GM10248 (cell line): ENCODE measurements at places on chromosomes 6 and 20.

DNA sequence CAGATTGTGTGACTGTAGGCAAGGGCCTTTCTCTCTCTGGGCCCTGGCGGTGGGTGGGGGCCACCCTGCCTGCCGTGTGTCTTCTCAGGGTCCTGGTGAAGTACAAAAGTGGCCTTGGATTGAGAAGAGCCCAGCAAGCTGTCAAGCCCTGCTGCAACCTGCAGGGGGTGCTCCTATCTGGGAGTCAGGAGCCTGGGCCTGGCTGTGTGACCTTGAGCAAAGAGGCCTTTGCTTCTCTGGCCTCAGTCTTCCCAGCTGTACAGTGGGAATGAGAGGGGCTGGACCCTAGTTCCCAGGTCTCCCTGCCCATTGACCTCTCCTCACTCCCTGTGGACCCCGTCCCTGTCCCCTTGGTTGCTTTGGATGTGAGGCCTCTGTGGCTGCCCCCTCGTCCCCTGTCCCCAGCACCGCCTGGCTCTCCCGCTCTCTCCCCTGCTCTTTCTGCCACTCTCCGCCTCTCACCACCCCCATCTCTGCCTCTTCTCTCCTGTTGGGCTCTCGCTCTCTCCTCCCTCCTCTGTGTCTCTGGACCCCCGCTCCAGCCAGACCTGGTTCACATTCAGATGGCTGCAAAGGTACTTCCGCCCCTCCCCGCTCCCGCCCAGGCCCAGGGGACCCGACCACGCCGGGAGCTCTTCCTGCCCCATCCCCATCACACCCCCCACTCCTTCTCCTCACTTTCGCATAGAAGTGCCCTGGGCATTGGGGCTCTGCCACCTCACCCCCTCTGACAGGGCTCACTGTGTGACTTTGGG lies 46.7 kb downstream of the SRC start:
- DNase-seq = no peak

- no peak for DNase-seq
Observed at GRCh38 chr6:35980991-35981645, 43.3 kb downstream of the SLC26A8 start.

GRCh38 chr6:43129434-43130194 lies 41.5 kb upstream of the SRF start:
- peak; percentile 46 for DNase-seq

GRCh38 chr6:71982389-71982788 lies 96.0 kb downstream of the RIMS1 start:
- peak; percentile 9 for DNase-seq

- peak; percentile 76 for DNase-seq
Observed at GRCh38 chr6:7243179-7243981, 69.6 kb downstream of the SSR1 start.

DNA sequence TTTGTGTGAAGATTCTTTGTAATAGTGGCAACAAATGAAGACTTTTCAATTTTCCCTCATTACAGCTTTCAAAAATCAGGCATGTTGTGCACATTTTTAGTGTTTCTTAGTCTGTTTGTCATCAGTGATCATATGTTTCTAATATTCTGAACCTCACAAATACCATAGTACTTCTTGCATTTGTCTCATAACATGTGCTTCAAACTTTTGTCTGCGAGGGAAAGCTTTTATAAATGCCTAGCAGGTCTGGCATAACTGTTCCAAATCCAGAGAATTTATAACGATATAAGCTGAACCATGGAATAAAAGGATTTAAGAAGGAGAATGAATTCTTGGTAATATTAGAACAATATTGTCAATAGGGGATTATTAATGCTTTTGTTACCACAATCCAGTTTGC lies 670.2 kb downstream of the RFPL4B start:
- DNase-seq = no peak

DNA sequence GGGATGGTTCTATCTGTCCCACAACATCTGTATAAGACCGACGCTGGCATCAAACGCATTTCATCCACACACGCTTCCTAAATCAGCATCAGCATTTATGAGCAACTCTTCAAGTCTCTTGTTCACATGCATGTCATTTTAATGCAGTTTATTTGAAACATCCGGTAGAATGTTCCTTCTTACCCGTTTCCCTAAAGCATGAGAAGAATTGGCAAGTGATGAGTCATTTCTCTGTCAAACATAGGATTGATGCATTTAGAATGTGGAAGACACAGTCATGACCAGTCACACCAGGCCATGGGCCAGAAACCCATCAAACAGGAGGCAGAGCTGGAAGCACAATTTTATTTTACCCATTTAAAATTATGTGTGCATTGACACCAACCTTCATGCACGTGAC lies 122.8 kb downstream of the UST start:
- no peak for DNase-seq

DNA sequence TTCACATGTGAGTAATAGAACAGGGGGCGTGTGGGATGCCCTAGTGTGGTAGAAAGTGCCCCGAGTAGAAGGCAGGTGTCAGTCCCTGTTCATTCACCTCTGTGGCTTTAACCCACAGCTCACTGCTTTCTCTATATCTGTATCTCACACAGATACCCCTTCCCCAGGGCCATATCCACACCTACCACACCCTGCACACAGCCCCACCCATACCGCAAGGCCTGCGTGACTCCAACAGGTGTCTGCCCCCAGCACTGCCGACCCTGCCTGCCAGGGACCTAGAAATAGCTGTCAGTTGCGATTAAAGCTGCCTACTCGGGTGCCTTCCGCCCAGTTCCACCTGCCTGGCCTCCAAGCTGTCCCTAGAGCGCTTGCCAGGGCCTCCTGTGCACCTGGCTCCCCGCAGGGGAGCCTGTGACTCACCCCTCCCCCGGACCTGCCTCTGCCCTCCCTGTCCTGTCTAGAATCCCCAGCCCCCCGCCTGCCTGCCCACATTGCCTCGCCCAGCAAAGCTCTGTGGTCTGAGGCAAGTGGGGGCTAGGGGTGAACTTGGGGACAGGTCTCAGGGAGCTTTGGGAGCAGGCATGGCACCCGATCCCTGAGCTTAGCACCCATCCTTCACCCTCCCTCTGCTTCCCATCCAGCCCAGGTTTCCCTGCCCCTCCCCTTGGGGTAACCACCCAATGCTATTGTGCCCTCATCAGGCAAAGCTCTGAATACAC lies 38.3 kb upstream of the ID1 start:
- DNase-seq = no peak

DNA sequence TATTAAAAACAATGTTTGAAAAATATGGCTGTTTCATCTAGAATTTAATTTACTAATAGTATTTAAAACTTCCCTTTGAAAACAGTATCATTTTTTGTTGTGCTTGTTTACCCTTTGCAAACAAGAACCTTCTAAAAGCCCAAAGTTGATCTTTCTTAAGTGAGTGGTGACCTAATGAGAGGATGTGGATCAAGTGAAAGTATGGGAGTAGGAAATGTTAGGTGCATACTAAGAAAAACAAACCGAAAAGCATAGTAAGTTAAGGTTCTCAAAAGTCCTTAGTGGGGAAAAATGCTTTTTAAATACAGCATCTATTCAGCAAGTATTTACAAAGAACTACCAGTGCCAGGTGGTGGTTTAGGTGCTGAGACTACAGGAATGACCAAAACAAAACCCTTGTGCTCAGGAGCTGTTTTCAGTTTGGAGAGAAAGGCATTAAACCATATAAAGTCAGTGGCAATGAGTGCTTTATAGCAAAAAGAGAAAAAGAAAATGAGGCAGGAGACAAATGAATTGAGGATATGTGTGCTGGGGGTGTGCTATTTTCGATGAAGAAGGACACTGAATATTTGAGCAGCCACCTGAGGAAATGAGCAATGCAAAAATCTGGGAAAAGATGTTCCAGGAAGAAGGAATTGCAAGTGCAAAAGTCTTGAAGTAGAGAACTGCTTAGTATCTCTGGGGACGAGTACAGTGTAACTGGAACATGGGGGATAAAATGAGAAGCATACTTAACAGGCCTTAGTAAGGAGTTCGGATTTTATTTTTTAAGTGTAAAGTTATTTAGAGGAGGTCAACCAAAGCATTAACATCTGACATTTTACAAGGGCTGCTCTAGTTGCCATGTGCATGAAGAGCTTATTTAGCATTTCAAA lies 24.0 kb downstream of the RNF146 start:
- no peak for DNase-seq

DNA sequence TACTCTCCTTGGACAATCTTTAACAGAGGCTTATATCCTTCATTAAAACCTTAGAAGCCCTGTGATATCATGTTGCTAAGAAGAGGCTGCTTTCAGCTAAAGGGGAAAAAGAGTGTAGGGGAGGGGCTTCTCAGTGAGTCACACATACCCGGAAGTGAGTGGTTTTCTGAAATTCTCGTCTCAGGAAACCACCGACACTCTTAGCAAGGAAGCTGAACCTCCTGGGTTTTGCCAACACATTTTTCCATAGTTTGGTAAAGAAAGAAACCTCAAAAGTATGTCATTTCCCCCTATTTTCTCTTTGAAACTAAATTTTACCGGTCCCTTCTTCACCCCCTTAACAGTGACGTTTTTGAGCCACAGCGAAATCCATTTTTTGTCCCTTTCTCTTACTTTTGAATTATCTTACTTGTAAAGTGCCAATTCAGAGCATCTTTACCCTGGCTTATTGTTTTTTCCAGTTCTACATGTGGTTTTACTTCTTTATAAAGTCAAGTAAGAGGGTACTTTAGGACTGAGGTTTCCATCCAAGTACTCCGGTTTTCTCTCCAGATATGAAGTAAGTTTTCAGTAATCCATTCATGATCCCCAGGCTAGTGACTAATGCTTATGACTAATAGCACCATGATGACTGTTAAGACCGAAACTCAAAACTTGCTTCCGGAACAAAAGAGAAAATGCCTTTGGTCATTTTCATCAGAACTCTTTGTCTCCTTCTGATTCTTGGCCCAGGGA lies 219.3 kb downstream of the ARHGAP18 start:
- peak; percentile 62 for DNase-seq

DNA sequence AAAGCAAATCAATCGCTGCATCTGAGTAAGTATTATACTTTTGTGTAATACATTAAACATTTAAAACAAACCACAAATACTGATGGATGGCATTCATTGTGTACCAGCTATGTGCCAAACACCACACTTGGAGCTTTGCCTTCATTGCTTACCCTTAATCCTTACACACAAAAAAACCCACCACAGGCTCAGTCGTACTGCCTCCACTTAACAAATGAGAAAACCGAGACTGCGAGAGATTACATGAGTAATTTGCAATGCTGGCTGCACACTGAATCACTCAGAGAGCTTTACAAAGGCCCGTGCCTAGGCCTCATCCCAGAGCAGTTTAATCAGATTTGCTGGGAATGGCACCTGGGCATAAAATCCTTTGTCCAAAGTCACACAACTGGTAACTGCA lies 130.5 kb downstream of the EDN1 start:
- no peak for DNase-seq

GRCh38 chr20:50251383-50251748 lies 60.7 kb downstream of the CEBPB start:
- DNase-seq = no peak

- DNase-seq = no peak
Observed at GRCh38 chr20:888057-888456, 28.1 kb downstream of the ANGPT4 start.

DNA sequence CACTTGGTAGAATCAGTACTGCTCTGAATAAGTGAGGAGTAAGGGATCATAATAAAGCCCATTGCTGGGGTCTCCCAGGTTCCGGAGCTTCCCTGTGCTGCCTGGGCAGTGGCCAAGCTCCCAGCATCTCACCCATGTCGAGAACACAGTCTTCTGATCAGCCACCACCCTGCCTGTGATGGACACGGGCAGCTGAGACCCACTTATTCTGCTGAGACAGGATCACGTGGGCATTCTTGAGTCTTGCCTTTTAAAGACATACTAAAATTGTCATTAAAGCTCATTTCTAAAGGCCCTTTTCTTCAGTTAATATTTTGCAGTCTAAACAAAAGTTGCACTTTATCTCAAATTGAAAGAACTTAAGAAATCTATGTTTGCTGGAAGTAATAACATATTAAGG lies 42.7 kb upstream of the SLC22A2 start:
- no peak for DNase-seq

DNA sequence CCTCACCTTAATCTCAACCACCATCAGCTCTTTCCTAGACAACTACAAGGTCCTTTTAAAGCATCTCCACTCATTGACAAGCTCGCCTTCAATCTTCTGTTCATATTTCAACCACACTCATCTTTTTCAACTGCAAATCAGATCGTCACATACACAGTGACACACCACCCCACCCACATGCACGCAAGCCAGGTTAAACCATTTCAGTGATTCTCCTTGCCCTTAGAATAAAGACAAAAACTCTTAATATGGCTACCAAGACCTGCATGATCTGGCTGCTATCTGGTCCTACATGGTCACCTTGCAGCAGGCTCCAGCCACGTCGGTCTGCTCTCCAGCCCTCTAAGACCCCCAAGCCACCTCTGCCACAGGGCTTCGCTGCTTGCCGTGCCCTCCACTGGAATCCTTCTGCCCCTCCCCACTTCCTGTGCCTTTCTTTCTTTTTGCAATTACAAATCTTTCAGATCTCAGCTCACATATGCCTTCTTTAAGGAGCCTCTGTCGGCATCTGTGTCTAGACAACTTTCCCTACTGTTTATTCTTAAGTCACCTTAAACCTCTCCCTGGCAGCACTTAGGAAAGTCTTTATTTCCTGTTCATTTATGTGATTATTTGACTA lies 507.3 kb upstream of the ARID1B start:
- no peak for DNase-seq

DNA sequence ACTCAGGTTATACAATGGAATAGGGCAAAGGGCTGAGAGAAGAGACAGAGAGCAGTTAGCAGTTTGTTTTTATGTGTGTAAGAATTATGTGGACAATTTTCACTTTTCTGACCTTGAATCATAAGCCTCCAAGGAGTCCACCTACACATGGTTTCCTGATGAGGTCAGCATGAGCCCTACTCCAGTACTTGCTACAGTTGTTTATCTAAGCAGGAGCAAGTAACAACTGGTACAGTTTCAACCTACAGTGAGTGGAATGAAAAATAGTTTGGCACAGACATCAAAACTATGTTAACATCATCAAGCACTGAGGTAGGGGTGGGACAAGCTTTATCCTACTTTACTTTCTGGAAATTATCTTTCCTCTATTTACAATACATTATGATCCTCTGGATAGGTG lies 426.7 kb upstream of the ID4 start:
- DNase-seq = no peak

DNA sequence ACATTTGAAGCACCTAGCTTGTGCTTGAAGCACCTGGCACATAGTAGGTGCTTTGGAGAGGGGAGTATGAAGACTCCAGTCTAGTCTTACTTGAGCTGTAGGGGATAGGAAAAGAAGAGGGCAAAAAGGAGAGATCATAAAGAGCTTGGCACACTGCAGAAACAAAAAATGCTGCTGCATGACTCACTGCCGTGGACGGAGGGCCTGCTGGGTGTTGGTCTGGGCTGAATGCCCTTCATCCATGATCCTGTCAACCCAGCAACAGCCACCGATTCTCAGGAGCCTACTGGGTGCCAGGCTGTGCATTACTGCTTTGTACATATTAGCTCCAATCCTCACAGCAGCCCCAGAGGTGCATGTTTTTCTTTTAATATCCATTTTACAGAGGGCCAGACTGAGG lies 6.0 kb downstream of the PDYN start:
- DNase-seq = no peak

- DNase-seq = no peak
Observed at GRCh38 chr6:113187661-113188060, 669.5 kb upstream of the MARCKS start.

- DNase-seq = no peak
Observed at GRCh38 chr20:34004790-34005457, 11.2 kb downstream of the RALY start.
